MG63 (cell line): ENCODE measurements at places on chromosomes 6 and 20.

GRCh38 chr6:1767481-1768246, 157.9 kb downstream of the FOXC1 start:
- peak; percentile 14 for DNase-seq

- no peak for DNase-seq
These were observed 153.1 kb downstream of the MYB start for GRCh38 chr6:135334169-135334568.

DNA sequence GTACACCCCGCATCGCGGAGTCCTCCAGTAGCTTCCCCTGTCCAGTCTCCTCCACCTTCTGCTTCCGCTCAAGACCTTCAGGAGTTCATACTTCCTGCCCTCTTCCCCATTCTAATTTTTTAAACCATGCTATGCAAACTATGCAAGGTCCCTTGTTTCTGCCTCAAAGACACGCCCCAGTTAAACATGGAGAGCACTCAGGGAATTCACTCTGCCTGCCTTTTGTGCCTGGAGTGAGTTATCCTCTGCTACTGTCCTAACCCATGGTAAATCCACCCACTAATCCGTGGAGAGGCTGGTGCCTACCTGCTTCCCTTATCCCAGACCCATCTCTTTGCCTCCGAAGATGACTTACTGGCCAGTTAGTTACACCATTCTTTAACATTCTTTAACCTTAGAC, 473.7 kb upstream of the JARID2 start:
- no peak for DNase-seq

- DNase-seq, result no peak
These were observed 53.0 kb downstream of the SMOC2 start for GRCh38 chr6:168493976-168494375.

DNA sequence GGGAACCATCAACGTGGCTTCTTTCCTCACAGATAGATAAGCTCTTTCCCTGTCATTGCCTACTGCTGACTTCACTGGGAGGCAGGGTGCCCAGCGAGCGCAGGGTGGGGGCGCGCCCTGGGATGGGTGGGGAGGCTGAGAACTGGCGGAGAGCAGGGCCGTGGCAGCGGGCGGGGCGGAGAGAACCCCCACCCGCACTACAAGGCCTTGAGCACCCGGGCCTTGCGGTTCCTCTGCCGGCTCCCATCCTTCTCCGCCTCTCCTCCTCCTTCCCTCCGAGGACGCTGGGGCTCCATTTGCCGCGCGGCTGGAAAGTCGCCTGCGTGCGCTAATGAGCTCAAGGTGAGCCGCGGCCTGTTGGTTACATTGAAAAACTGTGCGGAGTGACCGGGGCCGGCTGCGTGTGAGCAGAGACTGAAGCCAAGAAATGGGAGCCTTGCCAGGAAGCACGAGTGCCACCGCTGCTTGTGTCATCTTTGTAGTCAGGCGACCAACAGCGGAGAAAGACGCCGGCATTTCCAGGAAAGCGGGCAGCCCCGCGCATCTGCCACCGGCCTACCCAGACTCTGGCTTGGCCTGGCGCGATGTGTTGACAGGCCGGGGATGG, 963.5 kb upstream of the SLC35B3 start:
- DNase-seq, result no peak

GRCh38 chr20:60170116-60170515, 211.9 kb downstream of the CDH26 start:
- no peak for DNase-seq

GRCh38 chr6:9933677-9934076, 481.2 kb downstream of the TFAP2A start:
- DNase-seq, result no peak

- no peak for DNase-seq
These were observed 7.1 kb upstream of the TMEM181 start for GRCh38 chr6:158552796-158553138.

DNA sequence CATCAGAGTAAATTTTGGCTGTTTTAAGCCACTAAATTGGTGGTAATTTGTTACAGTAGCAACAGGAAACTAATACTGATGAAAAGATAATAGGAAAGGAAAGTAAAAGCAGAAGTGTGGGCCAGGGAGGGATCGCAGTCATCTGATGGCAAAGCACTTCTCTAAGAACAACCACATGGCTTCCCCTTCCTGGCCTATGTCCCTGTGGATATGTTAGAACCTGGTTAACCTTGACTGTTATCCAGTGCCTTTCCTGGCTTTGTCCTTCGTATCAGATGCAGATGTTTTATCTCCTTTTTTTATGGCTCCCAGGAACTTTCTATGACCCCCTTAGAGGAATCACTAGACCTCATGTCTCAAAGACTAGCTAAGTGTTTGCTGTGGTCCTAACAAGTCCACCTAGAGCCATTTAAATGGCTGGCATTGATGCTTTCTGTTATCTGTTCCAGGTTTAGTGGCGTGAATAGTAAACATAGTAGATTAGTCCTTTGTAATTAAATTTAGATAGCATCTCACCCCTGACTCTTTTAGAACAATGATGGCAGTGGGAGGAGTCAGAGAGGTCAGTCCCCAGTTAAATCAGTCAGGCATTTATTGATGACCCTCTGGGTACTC, 79.2 kb upstream of the PHACTR2 start:
- no peak for DNase-seq
